ENCODE measurements at places on chromosomes 5 and 9.

DNA sequence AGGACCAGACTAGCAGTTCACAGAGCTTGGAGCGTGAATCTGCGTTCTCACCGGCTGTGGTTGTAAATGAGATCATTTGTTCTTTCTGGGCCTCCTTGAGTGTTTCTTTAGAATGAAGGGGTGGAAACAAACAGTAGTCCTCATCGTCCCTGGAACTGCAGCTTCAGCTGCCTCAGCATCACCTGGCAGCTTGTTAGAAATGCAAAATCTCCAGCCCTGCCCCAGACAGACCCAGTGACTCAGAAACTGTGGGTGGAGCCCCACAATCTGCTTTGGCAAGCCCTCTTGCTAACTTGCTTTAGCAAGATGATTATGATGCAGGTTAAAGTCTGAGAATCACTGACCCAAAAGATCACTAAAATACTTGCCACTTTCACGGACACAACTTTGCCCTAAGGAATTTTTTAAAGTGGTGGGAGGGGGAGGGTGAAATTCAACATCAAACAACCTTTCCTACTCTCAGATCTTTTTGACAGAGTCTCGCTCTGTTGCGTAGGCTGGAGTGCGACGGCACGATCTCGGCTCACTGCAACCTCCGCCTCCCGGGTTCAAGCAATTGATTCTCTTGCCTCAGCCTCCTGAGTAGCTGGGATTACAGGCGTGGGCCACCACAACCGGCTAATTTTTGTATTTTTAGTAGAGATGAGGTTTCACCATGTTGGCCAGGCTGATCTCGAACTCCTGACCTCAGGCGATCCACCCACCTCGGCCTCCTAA, 86.0 kb downstream of the BRINP1 start:
- no peak for DNase-seq

DNA sequence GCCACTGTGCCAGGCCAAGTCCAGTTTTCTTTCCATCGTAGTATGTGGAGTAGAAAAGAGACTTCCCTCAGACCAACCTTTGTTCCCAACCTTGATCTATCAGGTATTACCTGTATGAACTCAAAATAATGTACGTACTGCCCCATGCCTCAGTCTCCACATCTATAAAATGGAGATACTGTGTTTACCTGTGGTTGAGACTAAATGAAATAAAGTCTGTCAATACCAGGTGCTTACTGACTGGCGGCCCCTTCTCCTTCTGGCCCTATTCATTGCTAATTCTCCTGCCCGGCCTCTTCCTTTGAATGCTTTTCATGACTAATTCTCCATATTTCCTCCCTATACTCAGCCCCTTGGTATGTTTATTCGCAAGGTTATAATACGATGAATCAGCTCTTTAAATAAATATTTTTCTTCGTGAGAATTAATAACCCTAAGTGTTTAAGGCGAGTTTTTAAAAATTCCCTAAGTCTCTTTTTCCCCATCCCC, 89.6 kb upstream of the BASP1 start:
- peak; percentile 63 for DNase-seq

DNA sequence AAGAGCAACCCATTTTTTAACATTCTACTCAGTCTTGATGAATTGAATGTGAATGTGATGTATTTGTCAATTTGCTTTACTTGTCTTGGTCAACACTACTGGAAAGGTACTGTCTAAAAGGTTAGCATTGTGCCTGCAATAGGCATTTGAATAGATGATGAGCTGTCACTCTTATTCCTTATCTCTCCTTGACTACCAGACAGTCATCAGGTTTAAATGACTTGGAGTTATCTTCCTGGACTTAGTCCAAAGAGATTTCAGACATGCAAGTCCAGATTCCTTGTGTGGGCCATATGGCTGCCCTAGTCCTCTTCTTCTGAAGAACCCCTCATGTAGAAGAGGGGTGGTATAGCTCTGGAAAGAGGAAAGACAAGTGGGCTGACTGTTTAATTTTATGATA, 4.8 kb downstream of the ARHGEF28 start:
- DNase-seq = no peak

- DNase-seq = no peak
Observed at GRCh38 chr5:115337882-115338281, 41.4 kb upstream of the CCDC112 start.

DNA sequence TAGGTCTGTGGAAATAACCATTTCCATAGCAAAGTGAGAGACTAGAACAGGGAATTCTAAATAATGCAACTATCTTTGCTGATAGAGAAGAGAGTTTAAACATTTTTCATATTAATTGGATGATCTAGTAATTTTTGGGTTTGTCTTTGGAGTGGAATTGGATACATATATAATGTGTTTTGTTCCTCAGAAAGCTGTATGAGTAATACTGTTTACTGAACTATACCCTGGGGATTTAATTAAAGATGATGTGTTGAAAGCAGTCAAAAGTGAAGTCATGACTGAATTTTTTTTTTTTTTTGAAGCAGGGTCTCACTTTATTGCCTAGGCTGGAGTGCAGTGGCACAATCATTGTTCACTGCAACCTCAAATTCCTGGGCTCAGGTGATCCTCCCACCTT, 17.9 kb downstream of the FER start:
- DNase-seq = no peak

GRCh38 chr9:121692606-121693387, 41.4 kb downstream of the DAB2IP start:
- no peak for DNase-seq

GRCh38 chr5:88144219-88145001, 124.2 kb downstream of the TMEM161B start:
- no peak for DNase-seq

DNA sequence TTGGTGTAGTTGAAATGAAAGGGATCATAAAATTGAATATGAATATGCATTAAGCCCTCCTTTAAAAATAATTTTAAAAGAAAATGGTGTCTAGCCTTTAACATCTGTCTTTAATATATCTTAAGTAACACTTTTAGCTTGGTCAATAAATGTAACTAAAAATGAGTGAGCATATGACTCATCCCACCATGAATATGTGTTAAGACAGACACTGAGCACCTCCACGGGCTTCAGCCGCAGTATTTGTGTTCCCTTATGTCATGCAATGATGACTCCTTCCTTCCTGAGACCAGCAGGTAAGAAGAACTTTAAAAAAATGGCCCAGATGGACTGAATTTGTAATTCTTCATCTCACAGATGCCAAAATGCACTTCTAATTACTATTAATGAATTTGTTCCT, 563.2 kb downstream of the NR2F1-AS1 start:
- DNase-seq = peak; percentile 45

DNA sequence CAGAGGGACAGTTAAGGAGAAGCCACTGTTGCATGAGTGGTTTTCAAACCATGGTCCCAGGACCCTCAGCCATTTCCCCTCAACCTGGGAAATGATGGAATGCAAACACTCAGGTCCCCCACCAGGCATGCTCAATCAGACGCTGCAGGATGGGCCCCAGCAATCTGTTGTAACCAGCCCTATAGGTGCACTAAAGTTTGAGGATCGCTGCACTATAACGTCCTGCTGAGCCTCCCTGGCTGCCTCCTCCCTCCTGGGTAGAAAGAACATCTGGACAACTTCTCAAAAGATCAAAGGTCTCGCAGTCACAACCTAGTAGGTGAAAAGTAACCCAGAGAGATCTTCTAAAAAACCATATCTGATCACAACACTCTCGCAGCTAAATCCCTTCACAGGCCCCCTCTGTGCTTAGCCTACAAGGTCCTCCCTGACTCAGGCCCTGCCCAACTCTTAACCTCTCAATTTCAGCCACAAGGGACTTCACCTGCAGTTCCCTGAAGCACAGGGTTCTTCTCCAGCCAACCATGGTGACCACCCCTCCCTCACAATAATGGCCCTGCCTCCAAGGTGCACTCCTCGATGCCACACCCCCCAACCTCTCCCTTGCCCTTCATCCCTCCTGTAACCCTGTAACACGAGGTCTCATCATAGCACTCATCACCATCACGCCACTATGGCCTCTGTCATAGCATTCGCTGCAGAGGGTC, 3.5 kb downstream of the SHB start:
- no peak for DNase-seq

GRCh38 chr9:116959809-116960208, 272.7 kb downstream of the TRIM32 start:
- DNase-seq = no peak

GRCh38 chr5:180595381-180596114, 4.2 kb upstream of the SCGB3A1 start:
- DNase-seq = no peak

DNA sequence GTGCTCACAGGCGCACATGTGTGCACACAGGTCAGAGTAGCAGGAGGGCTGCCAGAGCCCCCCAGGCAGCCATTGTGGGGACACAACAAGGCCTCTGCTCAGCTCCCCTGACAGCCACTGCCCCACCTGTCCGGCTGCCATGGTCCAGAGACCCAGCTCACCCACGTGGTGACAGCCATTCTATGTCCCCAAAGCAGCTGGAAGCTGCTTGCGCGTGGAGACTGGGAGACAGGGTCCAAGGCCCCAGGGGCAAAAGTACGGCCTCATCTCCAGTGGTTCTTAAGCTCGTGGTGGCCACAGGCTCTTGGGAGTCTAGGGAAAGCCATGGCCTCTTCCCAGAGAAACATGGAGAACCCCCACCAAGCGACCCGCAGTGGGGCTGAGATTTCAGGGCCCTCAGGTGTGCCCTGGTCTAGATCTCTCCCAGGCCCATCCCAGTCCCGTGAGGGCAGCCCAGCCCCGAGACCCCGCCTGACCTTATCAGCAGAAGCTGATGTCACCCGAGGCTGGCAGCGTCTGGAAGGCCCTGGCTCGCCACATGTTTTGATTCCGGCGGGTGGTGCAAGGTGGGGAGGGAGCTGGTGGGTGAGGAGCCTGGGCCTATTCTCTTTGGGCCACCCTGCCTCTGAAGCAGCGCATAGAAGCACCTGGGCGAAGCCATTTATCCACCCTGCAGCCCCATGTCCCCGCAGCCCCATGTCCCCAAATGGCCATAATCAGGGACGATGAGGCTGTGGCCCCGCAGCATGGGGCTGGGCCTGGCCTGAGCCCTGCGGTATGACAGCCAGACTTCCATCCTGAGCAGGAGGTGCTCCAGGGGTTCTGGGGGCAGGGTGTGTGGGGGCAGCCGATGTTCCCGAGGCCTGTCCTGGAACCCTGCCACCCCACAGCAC, 31.7 kb downstream of the GLT6D1 start:
- no peak for DNase-seq

- DNase-seq = no peak
Observed at GRCh38 chr9:26262421-26263107, 584.3 kb upstream of the TUSC1 start.

DNA sequence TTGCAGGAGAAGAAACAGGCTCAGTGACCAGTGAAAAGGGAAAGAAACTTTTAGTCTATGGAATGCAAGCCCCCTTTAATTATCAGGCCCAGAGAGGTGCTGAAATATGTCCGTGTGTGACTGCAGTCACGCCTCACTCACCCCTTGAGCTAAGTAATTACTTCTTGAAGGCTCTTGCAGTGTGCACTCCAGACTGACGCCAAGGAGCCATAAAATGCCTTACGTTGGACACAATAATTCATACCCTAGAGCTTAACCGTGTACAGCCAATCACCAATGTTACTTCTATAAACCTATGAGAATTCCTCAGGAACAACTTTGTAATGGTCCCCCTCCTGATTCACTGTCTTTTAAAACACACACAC, 242.2 kb downstream of the SYK start:
- no peak for DNase-seq

DNA sequence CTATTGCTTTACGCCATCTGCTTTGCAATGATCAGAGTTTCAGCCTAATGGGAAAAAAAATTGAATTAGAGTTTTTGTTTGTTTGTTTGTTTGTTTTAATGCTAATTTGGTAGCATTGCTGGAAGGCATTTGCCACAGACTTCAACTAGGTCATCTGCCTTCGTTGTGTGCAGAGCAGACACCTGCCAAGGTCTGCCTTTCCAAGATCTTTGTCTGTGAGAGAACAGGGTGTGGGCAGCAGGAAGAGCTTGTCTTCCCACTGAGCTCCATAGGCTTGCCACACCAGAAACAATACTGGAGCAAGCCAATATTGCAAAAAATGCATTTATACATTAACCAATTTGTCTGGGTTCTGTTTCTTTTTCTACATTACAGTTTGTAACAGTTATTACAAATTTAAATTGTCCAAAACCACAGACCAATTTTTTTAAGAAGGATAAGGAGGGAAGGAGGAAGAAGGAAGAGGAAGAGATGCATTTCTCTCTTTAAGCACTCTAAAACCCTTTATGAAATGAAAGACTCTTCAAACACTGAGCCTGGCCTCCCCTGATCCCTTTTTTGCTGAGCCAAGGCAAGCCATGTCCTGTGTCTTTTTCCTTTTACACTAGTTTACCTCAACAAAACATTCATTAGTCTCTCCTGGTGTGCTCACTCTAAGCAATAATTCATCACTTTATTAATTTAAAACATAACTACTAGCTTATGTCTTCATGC, 210.5 kb downstream of the SNX18 start:
- no peak for DNase-seq

GRCh38 chr9:121744002-121744686, 92.7 kb downstream of the DAB2IP start:
- DNase-seq = no peak

GRCh38 chr5:149135536-149136201, 5.6 kb upstream of the ABLIM3 start:
- DNase-seq = no peak

GRCh38 chr9:113657765-113658544, 194.4 kb downstream of the RGS3 start:
- no peak for DNase-seq

DNA sequence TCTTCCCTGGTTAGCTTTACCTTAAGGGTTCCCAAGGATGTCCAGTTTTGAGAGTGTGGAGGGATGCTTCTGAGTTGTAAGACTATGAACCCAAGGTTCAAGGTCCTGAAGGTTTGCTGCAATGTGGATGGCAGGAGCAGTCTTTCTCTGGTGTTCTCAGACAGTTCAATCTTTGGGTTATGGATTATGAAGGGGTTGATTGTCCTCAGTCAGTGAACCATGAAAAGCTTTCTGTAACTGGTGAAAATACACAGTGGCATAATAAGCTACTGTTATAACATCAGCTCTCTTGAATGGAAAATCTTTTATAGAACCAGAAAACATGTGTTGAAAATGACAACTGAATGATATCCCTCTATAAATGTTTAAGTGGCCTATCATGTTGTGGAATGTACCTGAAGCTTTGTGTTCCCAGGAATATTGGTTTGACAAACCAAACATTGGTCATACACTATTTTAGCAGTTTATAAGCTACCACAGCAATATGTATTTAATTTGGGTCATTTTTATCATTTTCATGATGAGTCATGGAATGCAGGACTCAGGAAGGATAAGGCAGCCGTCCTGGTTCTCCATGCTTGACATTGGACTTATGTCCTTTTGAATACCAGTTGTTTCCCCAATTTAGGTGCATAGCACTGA, 1041.8 kb upstream of the ARRDC3 start:
- DNase-seq = no peak

- no peak for DNase-seq
Observed at GRCh38 chr5:6840136-6840793, 127.0 kb downstream of the TENT4A start.

- no peak for DNase-seq
Observed at GRCh38 chr5:137902408-137903133, 13.3 kb downstream of the PKD2L2 start.

DNA sequence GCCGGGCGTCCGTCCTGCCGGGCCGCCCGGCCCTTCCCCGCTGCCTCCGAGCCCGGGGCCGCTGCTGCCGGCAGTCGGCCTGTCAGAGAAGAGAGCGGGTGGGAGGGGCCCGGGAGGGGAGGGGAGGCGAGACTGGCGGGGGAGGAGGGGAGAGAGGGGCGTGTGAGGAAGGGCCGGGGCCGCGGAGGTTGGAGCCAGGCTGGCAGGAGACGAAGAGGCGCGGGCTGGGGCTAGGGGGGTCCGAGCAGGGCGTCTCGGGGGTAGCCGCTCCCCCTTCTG, 570 bp downstream of the CREBRF start:
- no peak for DNase-seq
